ENCODE measurements at places on chromosomes 5 and 9.

GRCh38 chr9:98819231-98819630 is 11.8 kb downstream of the GALNT12 start:
- DNase-seq: no peak

DNA sequence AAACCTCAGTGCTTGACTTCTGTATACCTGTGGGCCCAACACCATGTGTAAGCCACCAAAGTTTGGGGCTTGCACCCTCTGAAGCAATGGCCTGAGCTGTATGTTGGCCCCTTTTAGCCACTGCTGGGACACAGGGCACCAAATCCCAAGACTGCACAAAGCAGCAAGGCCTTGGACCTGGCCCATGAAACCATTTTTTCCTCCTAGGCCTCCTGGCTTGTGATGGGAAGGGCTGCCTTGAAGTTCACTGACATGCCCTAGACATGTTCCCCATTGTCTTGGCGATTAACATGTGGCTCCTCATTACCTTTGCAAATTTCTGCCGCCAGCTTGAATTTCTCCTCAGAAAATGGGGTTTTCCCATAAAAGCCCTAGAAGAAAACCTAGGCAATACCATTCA is 345.5 kb downstream of the MLLT3 start:
- no peak for DNase-seq

- DNase-seq: no peak
Observed at GRCh38 chr5:145237843-145238242, 597.3 kb downstream of the PRELID2 start.

GRCh38 chr5:140310434-140310833 is 7.5 kb upstream of the PFDN1 start:
- no peak for DNase-seq

- no peak for DNase-seq
Observed at GRCh38 chr5:141186897-141187512, at the start of gene PCDHB9. TSS of gene PCDHB9 (plus strand) at chr5:141187161. CDS start at chr5:141187319, 158 bp downstream.

GRCh38 chr5:96648593-96648992 is 13.6 kb upstream of the CAST start:
- DNase-seq: no peak

- no peak for DNase-seq
Observed at GRCh38 chr5:54611290-54611951, 93.9 kb downstream of the SNX18 start.

DNA sequence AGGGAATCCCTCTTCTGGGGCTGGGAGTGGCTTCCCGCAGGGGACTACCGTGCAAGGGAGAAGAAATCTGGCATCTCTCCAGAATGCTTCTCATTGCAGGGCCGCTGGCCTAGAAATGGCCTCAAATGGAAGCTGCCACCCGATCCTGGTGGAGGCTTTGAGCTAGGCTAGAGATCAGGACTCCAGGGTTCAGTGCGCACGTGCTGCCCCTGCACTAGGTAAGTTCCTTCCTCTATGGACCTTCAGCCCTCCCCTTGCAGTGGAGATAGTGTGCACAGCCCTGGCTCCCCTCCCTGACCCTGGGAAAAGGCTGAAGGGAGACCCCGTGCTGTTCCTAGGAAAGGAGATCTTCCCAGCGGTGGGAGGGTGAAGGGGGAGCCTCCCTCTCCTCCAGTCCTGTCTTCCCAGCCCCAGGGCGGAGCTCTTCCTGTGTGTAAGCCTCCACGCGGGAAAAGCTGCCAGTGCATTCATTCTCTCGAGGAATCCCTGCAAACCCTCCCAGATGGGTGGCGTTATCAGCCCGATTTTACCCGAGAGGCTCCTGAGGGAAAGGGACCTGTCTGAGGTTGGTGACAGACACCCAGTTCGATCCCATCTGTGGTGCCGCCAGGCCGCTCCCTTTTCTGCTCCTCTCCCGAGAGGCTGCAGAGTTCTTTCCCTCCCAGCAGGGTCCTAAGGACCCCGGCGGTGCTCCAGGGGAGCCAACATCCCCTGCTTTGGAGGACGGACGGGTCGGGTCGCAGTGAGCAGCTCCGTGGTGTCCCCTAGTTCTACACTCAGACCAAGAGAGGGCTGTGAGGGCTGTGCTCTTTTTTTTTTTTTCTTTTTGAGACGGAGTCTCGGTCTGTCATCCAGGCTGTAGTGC is 1.4 kb upstream of the CERCAM start:
- no peak for DNase-seq

DNA sequence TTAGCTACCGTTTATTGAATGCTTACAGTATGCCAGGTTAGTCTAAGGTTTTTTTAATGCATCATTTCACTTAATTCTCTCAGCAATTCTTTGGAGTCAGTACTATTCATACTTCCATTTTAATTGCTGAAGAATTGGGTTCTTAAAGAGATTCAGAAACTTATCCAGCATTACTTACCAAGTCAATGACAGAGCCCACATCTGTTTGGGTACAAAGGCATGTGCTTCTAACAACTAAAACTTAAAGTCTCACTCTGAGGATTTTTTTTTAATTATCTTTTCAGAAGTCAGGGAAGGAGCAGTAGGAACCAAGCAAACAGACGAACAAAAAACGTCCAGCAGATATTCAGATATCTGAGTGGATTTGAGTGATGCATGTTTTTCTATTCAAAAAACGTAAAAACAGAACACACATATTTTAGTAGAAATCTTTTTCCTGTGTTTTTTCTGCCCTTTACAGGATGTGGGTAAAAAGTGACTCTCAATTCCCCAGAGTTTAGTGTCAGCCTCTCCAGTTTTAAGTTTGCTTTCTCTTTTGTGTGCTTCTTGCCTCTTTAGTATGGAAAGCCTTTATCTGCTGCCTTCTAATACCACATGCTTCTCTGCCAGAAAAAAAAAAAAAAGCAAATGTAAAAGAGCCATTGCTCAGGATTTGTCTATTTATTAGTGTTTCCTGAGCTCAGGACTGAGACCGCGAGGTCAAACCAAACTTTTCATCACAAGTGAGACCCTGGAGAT is 118.0 kb downstream of the PRKACG start:
- DNase-seq: no peak

DNA sequence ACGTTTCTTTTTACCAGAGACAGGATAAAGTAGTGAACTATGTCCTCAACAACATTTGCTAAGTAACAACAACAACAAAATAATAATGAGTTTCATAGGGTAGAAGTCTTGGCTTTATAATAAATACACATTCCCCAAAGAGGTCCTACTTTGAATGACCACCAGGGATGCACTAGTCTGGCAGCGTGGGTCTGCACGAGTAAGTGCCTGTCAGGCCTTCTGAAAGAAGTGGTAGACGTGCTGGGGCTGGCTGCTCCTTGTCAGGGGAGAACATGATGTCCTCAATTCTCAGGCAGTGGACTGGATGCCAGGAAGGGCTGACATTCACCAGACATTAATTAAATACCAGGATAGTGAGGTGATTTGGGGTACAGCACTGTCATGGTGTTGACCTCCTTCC is 331.1 kb downstream of the TMEM38B start:
- DNase-seq: no peak

DNA sequence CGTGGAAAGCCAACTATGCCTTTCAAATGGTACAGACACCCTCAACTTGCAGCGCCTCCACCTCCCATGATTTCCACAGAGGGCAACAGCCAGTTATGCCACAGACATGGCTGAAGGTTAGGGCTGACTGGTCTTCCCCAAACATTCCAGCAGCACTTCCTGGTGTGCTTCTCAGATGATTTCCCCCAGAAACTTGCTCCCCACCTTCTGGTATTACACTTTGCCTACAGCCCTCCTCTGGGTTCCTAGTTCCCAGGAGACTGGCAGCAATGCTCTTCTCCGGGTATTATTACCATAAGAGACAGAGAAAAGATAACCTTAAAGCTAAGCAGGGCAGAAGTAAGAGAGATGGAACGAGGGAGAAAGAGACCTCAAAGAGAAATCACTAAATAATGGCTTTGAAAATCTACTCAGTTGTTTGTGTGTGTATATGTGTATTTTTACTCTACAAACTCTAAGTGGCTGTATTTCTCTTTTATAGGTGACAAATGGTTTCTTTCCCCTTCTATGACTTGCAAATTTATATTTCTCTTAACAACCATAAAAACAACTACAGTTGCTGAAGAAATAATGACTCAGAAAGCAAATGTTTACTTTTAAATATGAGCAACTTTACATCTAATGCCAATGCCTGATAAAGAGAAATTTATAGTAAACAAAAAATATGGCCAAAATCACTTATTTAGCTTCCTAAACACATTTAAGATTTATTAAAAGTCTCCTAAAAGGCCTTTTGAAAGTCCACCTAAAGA is 133.8 kb downstream of the PDE4D start:
- DNase-seq: no peak

DNA sequence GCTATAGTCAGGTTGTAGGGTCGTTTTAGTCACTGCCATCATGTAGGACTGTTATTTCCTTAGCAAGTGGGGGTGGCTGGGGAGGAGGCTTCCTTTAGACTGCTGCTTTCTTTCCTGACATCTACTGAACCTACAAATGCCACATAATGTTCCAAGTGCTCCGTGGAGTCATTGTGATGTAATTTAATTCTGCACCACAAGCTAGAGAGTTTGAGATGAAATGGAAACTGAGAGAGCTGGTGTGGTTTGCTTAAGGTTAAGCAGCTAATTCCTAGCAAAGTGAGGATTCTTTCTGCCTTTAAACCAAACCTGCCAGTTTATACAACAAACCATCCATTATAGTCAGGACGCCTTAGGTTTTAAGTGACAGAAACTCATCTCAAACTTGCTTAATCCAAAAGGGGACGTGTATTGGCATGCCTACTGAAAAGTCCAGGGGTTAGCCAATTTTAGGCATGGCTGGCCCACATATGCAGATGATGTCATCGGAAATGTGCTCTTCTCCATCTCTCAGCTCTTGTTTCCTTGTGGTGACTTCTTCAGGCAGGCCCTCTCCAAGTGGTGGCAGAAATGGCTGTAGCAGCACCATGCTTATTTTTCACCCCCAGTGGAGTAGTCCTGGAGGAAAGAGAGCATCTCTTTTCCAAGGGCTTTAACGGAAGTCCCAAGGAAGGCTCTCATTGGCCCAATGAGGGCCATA is 30.5 kb downstream of the ZNF618 start:
- DNase-seq: no peak

- DNase-seq: no peak
Observed at GRCh38 chr5:42767491-42768105, 11.0 kb downstream of the CCDC152 start.

GRCh38 chr5:75992753-75993152 is 90.4 kb upstream of the SV2C start:
- no peak for DNase-seq

DNA sequence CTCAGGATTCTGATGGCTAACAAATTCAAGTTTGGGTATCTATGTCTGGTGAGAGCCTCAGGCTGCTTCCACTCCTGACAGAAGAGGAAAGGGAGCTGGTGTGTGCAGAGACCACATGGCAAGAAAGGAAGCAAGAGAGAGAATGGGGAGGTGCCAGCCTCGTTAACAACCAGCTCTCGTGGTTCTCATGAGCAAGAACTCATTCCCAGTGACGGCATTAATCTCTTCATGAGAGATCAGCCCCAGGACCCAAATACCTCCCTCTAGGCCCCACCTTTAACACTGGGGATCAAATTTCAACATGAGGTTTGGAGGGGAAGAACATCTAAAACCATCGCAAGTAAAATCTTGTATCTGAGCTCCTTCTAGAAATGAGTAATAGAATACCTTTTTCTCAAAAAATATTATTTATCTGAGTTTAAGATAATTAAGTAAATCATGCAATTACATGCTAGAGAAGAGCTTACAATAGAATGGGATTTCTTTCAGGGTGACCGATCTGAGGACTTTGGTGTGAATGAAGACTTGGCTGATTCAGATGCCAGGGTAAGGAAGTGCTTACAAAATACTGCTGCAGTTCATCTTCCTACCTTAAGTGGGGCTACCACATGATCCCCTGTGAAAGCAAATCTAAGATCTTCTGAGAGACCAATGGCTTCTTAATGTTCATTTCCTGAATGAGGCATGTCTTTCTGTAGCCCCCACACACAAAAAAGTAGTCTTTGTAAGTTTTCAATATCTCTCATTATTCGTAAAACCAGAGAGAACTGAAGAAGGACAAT is 11.5 kb downstream of the ANXA1 start:
- DNase-seq: no peak

GRCh38 chr9:98790134-98790841 is 6.1 kb downstream of the ANKS6 start:
- no peak for DNase-seq

DNA sequence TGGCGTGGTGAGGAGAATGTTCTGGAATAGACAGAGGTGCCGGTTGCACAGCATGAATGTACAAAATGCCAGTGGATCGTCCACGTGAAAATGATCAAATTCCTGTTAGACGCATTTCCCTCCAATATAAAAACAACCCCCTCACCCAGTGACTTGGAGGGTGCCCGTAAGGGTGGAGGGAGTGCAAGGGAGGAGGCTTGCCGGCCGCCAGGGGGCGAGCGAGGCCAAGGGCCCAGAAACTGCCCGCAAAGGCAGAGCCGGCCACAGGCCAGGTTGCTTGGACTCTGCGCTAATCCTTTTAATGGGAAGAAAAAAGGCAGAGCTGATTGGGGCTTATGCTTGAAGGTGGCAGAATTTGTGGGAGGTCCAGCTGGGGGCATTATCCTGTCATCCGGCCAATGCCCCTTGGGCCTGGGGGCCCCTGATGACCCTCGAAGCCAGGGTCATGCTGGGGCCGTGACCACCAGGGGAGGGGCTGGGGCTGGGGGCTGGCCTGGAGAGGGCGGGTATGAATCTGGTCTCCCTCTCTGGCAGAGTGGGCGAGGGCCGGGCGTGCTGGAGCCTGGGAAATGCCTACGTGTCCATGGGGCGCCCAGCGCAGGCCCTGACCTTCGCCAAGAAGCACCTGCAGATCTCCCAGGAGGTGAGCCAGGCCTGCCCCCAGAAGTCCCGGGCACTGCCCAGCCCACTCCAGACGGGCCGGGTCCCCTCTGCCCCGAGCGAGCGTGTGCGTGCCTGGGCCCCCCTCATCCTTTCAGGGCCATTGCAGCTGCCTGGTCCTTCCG is 12.0 kb downstream of the GPSM1 start:
- DNase-seq: no peak

GRCh38 chr9:3909966-3910650 is 384.3 kb upstream of the RFX3 start:
- DNase-seq: no peak

GRCh38 chr9:91234523-91234922 is 127.2 kb downstream of the AUH start:
- no peak for DNase-seq

DNA sequence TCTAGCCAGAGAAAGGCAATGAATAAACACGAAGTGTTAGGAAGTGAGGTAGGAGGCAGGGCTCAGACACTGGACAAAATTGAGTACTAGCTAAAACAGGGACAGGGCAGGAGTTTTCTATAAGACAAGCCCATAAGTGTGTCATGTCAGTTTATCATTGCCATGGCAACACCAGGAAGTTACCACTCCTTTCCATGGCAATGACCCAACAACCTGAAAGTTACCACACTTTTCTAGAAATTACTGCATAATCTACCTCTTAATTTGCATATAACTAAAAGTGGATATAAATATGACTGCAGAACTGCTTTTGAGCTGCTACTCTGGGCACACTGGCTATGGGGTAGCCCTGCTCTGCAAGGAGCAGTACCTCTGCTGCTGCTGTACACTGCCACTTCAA is 442.5 kb upstream of the COX7C start:
- no peak for DNase-seq

All from T1000 (cell line).